ENCODE measurements at places on chromosomes 2 and 18.

DNA sequence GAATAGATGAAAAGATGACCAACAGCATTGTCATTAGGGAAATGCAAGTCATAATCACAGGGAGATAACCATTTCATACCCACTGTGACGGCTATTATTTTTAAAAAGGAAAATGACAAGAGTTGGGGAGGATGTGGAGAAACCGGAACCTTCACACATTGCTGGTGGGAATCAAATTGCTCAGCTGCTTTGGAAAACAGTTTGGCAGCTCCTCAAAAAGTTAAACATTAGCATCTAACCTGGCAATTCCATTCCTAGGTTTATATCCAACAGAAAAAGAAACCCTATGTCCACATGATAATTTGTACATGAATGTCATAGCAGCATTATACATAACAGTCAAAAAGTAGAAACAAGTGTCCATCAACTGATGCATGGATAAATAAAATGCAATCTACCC is 58.2 kb downstream of the KCNG3 start:
- no peak for DNase-seq

- DNase-seq, result peak; percentile 60
Observed at GRCh38 chr2:27216416-27217137, 592 bp upstream of the CAD start.

DNA sequence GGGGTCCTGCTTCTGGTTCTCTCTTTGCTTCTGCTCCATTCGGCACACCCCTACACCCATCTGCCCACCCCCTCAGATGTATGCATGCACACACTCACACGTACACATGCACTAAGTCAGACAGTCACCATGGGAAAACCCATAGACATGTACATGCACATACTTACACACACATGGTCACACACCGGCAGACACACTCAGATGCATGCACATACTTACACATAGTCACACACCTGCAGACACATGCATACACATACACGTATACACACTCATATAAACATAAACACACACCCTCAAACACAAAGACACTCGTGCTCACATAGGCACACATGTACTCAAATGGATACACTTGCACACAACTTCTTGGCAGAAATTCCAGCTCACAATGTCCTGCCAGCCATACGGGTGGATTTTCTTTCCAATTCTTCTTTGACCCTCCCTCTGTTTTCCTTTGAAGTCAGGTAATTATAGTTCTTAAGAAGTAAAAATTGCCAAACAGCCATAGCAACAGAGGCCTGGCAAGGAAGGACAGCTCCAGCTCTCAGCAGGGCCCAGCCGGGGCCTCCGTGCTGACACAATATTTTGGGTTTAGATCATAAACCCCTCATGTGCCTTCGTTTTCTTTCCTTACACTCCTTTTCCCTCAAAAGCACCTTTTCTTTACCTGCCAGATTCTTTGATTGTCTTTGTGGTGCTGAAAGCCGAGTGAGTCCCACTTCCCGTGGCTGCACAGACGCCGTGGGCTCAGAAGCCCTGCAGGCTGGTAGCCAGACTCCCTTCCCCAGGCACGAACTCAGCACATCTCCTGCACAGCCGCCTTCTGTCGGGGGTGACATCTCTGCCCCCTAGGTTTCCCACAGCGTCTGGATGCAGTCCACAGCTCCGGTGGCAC is 195.7 kb downstream of the ARL4C start:
- no peak for DNase-seq

DNA sequence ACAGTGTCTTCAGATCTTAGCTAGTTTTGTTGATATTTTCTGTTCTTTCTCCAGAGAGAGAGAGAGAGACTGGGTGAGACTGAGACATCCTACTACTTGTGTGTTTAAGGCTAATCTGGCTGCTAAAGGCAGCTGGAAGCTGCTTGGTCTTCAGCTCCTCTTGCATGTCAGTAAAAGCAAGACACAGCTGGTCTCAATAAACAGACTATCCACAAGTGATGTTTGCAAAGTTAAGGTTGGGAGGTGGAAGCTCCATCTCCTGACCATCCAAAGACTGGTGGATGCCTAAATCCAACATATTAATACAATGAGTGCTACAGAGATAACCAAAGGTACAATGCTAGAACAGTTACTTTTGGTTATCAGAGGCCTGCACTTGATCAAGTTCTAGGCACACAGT is 17.8 kb downstream of the ERFE start:
- DNase-seq, result no peak

DNA sequence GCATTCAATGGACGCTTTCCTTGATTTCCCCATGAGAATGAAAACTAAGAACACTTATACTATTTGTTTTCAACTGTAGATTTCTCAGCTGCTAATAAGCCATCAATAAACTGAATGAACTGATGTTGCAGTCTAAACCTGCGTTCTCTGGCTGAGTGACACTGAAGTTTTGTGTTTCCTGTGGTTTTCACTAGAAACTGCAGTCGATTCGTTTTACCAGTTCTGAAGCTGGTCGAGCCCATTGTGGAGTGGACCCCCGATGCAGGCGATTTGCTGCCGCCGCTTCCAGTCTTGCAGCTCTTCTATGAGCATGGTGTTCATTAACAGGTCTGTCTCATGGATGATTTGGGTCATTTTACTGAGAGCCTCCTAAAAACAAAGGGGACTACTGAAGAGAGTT is 50.6 kb upstream of the STAT1 start:
- no peak for DNase-seq

DNA sequence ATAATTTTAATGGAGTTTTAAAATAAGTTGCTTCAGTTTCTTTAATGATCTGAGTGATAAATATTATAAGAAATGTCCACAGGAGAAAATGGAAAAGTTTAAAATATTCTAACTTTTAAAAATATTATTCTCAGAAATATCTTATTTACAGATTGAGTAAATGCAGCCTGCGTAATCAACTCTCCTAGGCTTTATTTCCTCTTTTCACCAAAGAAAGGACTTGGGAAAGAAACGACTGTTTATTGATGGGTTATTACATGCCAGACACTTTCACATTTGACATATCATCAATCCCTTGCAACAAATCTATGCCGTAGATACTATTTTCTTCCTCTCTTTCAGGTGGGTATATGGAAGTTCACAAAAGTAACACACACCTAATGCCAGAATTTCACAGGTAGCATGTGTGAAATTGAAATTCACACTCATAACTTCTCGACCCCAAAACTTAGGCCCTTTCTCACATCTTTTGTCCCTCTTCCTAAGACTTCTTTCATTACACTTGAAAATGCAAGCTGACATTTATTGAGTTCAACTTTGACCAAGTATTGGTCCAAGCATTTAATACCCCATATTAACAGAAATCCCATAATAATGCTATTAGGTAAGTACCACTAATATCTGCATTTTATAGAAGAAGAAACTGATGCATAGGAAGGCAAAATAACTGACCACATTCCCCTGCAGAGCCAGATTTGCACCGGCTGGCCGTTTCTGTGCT is 49.2 kb downstream of the MYOM1 start:
- DNase-seq, result no peak
